Amygdala (tissue), 56 donors: ENCODE measurements at places on chromosomes 16 and 17.

GRCh38 chr16:72291531-72291981, 119.6 kb upstream of the PMFBP1 start:
- no peak for DNase-seq

DNA sequence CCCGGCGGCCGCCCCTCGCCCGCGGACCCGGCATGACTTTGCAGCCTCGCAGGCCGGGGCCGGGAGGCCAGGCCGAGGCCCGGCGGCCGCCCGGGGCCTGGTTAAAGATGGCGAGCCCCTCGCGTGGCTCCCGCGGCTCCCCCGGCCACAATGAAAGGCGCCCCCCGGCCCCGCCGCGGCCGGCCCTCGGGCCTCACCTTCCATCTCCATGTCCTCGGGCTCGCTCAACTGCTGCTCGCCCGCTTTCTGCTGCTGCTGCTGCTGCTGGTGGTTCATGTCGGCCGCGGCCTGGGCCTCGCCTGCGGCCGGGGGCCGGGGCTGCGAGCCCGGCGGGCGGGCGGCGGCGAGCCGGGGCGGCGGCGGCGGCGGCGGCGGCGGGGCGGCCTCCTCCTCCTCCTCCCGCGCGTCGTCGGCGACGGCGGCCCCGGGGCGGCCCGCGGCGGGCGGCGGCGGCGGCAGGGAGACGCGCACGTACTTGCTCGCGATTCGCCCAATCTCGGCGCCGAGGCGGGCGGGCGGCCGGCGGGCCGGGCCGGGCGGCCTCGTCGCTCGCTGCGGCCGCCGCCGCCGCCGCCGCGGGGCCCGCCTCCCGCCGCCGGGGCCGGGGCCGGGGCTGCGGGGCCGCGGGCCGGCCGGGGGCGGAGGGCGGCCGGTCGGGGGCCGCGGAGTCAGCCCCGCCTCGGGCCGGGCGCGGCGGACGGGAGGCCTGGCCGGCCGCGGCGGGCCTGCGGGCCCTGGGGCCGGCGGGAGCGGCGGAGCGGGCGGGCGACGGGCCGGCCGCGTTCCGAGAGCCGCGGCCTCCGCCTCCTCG, 491 bp downstream of the USP7 start:
- no peak for DNase-seq

DNA sequence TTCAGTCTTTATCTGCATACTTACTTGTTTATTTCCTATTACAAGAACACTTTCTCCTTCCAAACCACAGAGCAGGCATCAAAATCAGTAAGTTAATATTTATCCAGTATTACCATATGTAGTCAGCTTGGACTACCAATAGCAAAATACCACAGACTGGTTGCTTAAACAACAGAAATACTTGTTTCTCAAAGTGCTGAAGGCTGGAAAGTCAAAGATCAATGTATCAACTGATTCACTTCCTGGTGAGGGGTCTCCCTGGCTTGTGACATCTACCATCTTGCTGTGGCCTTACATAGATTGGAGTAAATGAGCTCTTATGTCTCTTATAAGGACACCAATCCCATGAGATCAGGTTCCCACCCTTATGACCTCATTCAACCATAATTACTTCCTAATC, 2.6 kb downstream of the STXBP4 start:
- no peak for DNase-seq

DNA sequence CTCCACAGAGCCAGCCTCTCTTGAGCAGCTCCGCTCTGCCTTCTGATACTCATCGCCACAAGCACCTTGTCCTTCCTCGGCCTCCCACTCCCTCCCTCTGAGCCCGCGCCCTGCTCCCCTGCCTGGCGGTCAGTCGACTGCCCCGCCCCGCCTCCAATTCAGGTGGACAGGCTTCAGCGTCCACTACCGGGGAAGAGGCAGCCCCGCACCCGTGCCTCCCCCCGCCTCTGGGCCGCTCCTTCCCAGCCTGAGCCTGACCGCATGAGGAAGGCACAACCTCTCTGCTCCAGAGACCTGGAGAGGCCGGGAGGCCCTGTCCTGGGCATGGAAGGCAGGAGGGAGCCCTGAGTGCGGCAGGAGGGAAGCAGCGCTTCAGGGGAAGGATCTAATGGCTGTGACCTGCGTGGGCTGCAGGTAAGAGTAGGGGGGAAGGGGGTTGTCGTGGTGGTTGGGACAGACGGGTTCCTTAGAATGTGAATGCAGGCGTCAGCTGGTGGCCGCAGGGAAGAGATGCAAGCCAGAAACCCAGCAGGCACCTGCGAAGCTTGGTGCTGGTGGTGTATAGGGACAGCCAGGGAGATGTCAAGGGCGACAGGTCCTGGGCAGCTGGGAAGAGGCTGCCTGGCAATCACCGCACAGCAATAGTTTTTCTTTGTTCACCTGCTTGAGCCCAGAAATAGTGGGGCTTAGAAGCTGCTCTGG, 3.0 kb upstream of the SLC6A4 start:
- DNase-seq, result no peak

- DNase-seq, result no peak
Observed at GRCh38 chr17:66365903-66366302, 63.5 kb downstream of the PRKCA start.

DNA sequence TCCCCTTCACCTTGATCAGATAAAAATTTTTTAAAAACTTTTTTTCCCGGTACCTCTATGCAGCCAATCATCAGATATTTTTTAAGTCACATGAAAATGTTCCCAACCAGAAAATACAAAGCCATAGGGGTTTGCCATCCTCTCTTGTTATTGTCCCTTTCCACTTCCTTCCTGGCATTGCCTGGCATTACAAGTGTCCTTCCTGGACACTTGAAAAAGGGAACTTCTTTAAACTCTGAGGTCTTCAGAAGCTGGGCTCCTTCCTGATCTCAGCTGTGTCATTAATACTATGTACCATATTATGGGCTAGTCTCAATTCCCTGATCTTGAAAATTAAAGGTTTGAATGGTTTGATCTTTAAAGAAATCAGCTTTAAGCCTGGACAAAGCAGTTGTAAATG, 64.9 kb downstream of the TEX14 start:
- DNase-seq, result no peak

GRCh38 chr16:72537664-72538063, 365.7 kb upstream of the PMFBP1 start:
- no peak for DNase-seq

DNA sequence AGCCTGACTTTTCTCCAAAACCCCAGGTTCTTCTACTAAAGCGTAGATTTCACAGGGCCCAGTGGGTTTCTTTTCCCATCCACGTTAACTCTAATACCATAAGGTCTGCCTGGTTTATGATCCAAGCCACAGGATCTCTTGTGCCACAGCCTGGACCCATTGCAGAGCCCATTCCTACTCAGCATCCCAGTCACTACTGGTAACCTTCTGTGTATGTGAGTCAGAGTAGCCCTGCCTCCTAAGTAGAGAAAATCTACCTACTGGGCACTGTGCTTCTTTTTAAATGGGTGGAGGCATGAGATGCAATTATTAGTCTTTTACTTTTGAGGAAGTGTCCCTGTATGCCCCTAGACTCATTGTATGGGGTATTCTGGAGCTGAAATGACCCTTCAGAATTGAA, 13.5 kb downstream of the CCL11 start:
- no peak for DNase-seq

DNA sequence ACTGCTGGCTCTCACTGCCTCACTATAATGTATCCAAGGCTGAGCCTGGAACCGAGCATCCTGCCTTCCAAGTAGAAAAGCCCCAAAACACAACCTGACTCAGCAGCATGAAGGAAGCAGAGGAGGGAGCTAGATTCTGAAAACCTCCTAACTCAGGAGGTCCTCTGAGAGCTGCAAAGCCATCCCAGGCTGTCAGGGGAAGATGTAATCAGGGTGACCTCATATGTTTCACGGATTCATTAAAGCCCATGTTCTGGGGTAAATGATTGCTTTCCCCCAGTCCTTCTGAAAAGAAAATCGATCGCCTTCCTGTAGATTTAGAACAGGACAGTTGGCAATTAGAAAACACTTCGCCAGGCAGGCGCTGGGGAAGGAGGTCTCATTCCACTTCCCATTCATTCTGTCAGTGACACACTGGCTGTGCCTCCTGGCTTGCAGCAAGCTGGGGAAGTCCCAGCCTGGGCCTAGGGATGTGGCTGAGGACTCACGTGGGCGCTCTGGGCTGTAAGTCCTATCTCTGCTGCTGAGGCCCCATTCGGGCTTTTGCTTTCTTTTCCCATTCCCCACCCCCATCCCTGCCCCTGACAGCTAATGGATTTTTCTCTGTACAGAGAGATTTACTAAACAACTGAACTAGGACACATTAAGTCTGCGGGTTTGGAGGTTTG, 75.7 kb upstream of the TMEM132E start:
- DNase-seq, result peak; percentile 23

DNA sequence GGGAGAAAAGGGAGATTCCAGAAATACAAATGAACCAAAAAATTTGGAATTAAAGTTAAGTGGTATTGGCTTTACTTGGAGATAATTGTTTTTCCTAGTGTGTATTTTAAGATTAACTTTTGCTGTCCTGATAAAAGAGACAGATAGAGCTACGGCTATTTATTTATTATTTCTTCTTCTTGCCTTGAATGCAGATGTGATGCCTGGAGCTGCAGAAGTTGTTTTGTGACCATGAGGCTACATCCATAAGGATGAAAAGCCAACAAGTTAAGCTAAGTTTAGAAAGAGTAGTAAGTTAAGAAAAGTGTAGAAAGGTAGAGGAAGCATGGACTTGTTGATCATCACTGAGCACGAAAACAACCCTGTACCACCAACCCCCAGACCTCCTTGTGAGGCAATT, 41.7 kb downstream of the SOX9 start:
- DNase-seq, result no peak

- DNase-seq, result no peak
Observed at GRCh38 chr16:31248344-31248743, 11.4 kb upstream of the ITGAM start.

DNA sequence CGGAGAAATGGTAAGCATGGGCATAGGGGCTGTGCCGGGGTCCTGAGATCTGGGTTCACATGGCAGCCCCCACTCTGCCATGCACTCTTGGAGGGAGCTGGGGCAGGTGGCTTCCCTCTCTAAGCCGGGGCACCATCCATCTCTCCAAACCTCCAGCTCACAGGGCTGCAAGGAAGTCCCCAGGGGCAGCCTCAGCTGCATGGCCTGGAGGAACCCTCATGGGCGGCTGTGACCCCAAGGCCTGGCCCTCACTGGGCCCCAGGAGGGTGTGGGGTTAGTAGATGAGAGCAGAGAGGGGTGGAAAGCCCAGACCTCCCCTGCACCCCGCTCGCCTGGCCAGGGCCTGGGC, 2.6 kb downstream of the CTRB2 start:
- DNase-seq, result no peak

DNA sequence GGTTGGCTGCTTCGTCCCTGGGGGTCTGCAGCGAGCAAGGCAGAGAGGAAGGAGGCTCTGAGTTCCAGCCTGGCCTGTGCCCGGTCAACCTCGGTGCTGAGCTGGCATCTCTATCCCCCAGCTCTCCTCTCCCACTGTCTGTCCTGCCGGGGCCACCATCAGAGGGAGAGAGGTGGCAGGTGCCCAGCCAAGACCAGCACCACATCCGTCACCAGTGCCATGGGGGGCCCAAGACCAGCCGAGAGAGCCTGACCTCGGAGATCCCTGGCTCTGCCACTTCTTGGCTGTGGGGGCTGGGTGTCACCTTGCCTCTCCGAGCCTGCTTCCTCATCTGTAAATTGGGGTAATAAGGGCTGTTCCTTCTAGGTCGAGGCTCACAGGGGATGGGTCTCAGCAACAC, 560 bp upstream of the P2RX1 start:
- no peak for DNase-seq

GRCh38 chr17:48624544-48625494, 1.3 kb downstream of the HOXB9 start:
- no peak for DNase-seq

DNA sequence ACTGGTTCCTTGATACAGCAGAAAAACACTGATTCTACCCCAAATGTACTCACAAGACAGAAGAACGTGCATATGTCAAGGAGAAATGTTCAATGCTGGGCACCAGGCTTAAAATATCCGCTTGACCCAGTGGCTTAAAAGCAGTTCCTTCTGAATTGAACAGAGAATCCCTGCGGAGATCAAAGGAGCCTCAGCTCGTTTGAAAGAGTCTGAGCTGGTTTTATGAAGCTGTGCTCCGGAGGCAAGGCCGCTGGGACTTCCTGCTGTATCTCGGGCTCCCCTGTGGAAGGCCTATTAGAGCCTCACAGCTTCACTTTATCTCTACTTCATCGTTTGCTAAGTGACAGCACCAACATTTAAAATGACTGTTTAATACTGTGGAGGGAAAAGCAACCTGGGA, 2.2 kb downstream of the LMF1 start:
- DNase-seq, result no peak

DNA sequence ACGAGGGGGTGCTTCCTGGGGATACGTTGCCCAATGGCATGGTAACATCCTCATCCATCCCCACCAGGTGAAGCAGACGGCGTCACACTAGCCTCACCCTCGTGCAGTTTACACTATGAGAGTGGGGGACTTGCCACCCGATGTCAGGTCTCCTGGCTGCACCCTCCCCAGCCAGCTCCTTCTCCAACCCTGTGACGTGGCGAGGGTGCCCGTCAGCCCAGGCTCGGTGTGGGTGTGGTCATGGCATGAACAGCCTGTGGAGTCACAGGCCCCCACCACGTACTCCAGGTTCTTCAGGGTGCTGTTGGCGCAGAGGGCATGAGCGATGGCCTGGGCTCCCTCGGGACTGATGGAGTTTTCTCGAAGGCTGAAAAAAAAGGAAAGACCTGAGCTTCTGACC, 28.3 kb downstream of the NLRC3 start:
- DNase-seq, result no peak
